Hindlimb muscle (tissue), 1 donor: ENCODE measurements at places on chromosomes 5 and 9. TPM values are rescaled to one million over a fixed set of nuclear protein-coding genes. Genes with fewer than 3 reads are reported as not detected.

Gene CDH9
- polyA plus RNA-seq, result not detected

Gene GFI1B
- 0.56 TPM for polyA plus RNA-seq

DNA sequence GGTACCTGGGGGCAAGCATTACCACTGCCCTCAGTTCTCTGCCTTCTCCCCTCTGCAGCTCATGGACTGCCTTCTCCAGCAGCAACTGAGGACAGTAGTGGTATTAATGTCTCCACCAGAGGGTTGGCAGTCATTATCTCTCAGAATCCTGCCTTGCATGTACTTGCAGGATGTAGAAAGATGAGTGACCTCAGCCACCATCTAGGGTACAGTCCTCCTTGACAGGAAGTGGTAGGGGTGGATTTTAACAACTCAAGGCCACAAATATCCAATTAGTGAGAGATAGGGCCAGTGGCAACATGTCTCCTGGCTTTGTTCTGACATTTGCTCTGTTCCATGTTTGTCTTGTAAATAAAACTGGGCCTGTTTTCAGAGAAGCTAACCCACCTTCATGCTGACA, 47.2 kb downstream of the F2R start:
- no peak for DNase-seq

DNA sequence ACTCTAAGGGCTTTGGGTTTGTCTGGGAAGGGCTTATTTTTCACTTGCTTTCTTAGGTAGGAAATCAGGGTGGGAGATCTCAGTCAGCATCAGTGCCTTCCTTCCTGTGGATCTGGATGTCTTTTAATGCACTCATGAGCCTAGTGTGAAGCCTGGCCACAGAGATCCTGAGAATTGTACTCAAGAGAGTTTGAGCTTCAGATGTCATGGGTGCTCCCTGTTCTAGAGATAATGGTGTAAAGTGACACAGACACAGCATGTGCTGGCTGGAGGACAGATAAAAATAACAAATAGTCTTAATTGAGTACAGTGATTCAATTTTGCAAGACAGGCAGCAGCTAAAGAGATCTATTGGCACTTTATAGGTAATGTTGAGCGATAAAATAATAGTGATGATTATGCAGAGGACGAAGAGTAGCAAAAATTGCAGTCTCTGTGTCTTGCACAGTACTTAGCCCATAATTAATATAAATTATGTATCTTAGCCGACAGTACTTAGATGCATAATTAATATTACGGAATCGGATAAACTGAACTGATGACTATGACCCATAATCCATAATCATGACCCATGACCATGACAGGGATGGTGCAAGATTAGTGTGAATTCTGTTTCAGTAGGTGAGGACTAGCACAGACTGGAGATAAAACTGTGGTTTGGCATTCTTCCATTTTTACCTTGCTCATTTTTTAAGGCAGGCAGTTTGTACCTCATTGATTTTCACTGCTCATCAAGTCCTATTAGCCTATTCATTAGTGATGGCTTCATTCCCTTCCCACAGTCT, 408.7 kb upstream of the PIK3R1 start:
- no peak for DNase-seq
